Uterus (tissue), 4 donors: ENCODE measurements at places on chromosomes 1 and 21. TPM values are rescaled to one million over a fixed set of nuclear protein-coding genes. Genes with fewer than 3 reads are reported as not detected.

- DNase-seq, result no peak
Observed at GRCh38 chr1:151003180-151003579, 3.5 kb downstream of the MINDY1 start.

TNNI3K gene
- total RNA-seq, result 0.26 TPM

DNA sequence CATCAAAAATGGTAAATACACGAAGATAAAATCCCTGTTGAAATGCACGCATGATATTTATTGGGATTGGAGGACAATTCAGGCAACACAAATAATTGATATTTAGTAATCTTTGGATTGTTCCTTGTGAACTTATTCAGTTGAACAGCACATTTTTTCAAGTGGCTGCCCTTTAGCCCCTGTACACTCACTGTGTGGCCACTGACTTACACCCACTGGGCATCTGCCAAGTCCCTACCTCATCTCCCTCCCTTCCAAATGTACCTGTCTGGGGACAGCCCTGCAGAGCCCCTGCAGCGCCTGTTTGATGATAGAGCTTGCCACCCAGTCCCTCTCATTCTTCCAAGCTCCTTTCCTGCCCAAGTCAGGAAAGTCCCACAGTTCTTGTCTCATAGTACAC, 154.3 kb downstream of the GLUL start:
- no peak for DNase-seq

NAV1 gene
- total RNA-seq, result 86.1 TPM

DNA sequence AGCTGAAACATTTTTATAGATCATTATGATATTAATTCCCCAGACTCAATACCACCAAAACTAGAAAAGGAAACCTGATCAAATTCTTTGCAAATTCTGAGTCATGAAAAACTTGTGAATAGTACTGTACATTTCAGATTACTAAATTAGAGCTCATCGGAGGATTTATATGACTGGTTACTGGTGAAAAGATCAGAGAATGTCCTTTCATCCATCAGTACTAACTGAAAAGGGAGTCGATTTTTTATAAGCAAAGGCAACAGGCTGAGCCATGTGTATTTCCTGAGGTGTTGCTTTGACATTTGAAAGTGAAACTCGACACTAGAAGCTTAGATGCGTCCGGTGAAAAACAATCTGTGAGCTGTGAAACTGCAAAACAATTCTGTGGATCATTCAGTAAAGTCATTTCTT, 155.7 kb downstream of the TNFSF18 start:
- DNase-seq, result no peak

DNA sequence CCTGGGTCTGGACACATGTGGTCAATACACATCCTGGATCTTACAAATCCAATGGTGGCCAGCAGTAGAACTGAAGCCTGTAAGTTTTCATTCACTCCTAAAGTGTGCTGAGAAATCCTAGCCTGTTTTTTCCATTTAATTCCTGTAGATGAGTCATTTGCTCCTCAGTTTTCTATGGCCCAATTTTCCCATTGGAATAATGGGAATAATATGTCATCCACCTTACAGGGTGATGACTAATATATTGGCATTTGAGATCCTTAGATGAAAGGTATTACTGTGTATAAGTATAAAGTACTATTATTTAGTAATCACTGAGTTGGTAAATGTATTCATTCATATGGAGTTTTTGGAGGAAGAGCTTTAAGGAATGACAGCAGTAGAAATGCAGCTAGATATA, 89.7 kb upstream of the ADAR start:
- DNase-seq, result no peak

DNA sequence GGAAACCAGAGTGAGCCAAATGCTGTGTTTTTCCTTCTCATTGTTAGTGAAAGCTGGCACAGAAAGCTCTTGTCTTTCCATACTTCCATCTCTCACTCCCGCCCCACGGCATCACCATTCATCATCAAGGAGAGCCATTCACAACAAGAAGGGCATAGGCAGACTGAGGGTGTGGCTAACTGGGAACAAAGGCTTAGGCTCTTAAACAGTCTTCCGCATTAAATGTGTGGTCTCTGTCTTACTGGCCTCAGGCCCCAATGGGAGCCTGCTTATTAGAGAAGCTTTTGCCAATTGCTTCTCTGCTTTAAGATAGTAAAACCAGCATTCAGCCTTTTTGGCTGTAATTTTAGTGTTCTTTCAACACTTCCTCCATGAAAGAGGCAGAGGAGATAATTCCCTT, 51.4 kb downstream of the TNFSF18 start:
- no peak for DNase-seq
